NCI-H2029 (cell line): ENCODE measurements at places on chromosomes 5 and 9.
A peak's percentile ranks its signal among the peaks of the same experiment; 100 is the strongest.

DNA sequence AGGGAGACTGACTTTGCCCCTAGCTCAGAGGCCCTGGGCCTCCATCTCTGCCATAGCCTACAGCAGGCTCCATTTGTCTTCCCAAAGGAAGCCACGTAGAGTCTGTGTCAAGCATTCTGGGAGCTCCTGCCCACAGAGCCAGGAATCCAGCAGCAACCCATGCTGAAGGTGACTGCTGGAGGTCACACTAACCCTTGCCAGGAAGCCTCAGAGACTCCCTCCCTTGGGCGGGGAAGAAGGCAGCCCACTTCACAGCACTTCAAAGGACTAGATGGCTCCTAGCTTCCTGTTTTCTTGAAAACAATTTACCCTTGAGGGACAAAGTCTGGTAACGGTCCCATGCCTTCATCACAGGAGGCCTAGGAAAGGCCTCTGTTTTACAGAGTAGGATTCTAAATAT is 1.7 kb downstream of the CKMT2 start:
- DNase-seq, result no peak

DNA sequence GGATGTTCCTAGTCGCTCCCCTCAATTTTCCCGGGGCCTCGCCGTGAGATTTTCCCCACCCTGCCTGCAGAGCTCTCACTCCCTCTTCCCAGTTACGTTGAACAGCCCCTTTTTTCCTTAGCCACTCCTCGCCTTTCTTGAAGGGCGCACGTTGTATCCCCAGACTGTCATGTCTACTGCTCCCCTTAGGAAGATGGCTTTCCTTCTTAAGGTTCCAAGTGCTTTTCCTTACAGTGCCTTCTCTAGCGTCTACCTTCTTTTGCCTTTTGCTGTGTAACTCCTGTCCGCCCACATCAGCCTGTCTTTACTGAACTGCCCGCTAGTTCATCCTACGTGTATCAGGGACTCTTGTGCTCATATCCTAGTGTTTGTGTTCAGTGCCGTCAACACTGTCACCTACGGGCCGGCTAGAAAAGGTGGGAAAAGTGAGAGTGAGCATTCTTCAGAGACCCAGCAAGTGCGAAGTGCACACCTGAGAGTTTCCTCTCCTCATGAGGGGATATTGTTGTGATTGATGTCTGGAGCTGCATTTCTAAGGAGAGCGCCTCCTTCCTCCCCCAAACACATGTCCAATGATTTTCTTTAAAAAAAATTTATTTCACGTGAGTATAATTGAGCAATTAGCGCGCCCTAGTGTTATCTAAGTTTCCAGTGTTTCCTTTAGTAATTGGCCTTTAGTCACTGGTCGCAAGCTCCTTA is 764 bp downstream of the CAMLG start:
- peak; percentile 28 for DNase-seq

- no peak for DNase-seq
Measured at GRCh38 chr9:129586685-129587084, 34.2 kb downstream of the C9orf50 start.

GRCh38 chr9:125134976-125135375 is 8.4 kb downstream of the SCAI start:
- no peak for DNase-seq

DNA sequence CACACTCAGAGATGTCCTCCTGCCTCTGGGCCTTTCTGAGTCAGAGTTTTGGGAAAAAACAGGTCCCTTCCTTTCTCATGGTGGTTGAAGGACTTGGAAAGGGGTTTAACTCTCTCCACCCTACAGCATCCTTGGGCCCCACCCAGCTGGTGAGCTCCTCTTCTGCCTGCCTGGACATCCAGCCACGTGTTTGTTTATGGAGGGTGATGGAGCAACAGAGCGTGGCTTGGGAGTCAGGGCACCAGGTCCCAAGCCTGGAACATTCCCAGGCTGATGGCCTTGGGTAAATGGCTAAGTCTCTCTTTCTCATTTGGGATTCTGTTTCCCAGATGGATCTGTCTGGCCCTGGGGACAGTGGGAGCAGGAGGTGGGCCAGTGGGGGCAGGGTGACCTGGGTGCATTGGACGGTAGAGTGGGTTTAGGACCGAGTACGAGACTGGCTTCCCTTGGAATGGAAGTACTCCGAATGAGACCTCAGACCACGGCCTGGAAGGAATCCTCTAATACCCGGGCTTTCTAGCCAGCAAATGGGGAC is 141.1 kb upstream of the IRX2 start:
- DNase-seq, result no peak

DNA sequence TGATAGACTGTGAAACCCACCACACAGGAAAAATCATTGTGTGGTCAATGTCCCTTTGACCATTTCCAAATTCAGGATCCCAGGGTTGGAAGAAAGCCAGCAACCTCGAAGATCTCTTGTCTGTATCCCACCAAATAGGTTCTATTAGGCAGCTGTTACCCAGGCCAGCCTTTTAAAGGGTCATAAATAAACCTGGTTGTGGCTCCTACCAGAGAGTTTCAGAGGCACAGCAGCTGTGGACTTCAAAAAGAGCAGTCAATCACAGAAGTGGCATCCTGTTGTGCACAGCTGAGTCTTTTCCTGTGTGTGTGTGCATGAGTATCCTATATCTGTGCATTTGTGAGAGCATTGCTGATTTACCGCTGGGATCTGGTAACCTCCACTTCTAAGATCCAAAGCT is 23.7 kb upstream of the OR2S2 start:
- DNase-seq, result no peak

DNA sequence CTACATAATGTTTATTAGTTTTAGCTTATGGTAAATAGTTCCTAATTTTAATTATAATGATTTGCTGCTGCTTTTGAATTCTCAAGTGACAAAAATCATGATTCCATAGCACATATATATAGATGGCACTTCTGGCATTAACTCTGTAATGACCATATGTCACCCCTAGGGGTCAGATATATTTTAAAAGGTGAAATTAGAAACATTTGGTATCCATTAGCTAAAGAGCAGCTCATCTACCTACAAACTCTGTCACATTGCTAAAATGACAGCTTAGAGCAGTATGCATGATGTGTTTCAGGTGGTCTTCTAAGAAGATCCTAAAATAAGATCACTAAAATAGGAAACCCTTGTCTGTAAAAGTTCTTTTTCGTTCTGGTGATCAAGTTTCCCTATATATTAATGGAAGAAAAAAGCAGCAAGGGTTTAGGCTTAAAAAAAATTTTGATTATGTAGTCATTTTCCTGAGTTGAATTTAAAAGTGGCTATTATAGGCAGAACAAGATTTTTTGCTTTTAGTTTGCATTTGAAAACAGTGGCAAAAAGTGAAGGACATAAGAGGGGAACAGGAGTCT is 157.7 kb upstream of the POU5F2 start:
- no peak for DNase-seq

DNA sequence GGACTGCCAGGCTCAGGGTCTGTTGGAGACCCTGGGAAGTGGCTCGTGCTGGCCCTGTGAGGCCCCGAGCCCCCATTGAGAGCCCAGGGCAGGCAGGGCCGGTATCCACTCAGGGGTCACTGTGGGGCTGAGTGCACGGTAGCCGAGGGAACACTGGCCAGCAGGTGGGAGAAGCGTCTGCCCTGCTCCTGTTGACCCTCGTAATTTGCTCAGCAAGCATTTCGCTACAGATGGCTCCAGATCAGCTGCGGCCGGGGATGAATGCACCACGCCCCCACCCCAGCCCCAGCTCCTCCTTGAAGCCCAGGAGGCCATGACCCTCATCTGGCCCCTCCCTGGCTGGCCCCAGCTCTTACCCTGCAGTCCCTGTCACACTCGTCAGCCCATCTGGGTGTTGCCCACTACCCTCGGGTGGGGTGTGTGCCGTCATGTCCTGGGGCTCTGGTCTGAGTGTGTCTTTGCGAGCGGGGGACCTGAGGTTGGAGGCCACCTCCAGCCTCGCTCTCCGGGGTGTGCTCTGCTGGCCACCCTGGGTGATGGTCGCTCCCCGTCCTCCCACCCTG is 6.1 kb upstream of the NRARP start:
- DNase-seq, result no peak

GRCh38 chr5:27494887-27495286 is 456.5 kb upstream of the CDH9 start:
- DNase-seq, result no peak

GRCh38 chr9:110124439-110124838 is 83.5 kb downstream of the C9orf152 start:
- no peak for DNase-seq

- no peak for DNase-seq
Measured at GRCh38 chr5:154331924-154332323, 113.9 kb upstream of the SAP30L start.

DNA sequence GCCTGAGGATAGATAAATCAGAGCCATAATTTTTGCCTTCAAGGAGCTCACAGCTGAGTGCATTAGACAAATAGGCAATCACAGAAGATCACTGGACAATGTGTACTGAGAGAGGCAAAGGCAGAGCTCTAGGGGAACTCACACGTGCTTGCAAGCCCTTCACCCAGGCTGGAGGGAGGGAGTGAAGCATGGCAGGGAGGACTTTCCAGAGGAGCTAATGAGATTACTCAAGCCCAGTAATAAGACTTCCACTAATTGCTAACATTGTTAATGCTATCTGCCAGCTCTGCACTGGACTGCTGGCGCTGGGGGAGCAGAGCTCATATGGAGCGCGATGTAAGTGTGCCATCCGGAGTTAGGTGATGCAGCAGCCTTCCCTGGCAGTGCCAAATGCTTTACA is 408.4 kb downstream of the NTRK2 start:
- DNase-seq, result no peak
